NCI-H1105 treated with DMSO at 0.1 percent for 48 hours (cell line): ENCODE measurements at places on chromosomes 3 and 15.

- DNase-seq = no peak
Observed at GRCh38 chr15:89126009-89126408, 37.8 kb downstream of the ABHD2 start.

GRCh38 chr15:81331600-81331999 is 7.7 kb upstream of the STARD5 start:
- no peak for DNase-seq

DNA sequence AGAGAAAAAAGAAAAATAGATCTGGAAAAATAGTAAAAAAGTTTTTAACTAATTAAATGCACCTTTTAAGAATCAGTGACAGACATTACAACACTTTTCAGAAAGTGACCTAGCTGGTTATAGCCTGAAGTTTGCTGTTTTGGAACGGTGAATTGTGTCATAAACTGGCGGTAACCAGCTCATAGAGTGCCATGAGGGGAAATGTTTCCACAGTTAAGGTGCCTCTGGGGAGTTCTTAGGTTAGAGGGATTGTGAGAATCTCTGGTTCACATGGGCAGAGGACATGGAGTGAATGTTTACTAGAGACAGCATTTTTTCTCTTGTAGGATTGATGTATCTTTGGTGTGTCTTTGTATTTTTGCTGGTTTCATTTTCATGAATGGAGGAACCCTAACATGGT is 2.8 kb downstream of the TBC1D23 start:
- no peak for DNase-seq

- DNase-seq = no peak
Observed at GRCh38 chr3:118932822-118933558, 101.7 kb downstream of the IGSF11 start.

- DNase-seq = peak; percentile 99
Observed at GRCh38 chr3:192079098-192079497, 618.1 kb downstream of the PYDC2 start.

DNA sequence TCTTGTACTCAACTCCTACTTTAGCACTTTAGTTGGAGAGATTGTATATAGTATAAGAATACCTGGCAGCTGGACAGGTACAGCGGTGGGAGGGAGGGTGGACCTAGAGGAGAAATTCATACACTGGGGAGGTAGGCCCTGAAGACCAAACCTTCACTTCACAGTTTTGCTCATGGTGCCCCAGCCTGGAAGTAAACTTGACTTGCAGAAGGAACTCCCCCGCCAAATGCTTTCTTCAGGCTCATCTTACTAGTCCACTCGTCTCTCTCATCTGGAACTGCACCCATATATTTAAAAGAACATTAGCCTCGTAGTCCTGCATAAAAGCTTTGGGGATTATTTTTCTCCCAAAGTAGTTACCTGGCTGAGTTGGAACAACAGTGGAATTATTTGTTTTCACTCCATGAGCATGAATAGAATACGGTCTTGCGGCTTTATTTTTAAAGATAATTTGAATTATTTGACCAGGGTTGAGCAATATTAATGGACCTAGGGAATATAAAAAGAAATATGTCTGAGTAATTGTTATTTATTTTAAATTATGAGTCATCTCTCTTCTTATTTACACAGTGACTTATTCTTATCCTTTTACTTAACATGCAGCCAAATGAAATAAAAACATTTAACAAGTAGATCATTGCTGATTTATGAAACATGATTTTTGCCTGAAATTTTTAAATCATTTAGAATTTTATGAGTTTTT is 25.5 kb upstream of the CP start:
- no peak for DNase-seq

DNA sequence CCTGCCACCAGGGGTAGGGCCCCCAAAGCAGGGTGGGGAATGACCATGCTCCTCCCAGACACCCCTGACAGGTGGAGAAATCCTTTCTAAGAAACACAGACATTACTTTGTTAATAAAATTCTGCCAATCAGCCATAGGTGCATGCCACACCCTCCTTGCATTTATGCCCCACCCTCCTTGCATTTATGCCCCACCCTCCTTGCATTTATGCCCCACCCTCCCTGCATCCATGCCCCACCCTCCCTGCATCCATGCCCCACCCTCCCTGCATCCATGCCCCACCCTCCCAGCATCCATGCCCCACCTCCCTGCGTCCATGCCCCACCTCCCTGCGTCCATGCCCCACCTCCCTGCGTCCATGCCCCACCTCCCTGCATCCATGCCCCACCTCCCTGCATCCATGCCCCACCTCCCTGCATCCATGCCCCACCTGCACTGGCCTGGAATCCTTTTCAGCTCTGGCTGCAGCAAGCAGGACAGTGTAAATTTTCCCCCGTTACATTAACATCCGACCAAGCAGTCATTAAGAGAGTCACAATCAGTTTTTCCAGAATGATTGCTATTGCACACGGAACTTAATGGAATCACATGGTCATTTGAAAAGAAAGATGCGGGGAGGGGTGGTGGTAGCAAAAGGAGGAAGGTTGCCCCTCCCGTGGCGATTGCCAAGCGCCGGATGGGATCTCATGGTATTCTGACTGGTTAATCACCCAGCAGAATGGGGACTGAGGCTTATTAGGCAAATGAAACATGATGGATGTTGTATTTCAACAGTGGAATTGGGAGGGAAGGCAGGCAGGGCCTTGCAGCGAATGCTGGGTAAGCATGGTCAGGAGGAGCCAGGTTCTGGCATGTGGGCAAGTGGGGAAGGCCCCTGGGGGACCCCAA is 91.2 kb downstream of the TLE3 start:
- no peak for DNase-seq

GRCh38 chr3:16112910-16113504 is 61.5 kb upstream of the GALNT15 start:
- no peak for DNase-seq

GRCh38 chr3:132623646-132624045 is 26.6 kb downstream of the ACKR4 start:
- DNase-seq = no peak

DNA sequence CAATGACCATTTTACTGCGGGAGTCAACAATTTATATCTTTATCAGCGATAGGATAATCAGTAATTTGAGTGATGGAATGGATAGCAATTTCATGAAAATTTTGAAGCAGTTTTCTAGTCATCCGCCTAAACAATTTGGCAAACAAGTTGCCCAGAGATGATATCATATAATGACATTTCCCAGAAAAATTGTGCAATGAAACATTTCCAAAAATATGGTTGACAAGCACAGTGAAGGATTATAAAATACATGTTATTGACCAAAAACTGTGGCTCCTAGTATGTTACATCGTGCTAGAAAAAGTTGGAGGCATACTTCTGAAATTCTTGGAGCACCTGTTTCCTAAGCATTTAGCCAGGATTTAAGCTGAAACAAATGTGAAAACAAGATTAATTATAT is 145.1 kb downstream of the GHSR start:
- DNase-seq = no peak

- DNase-seq = no peak
Observed at GRCh38 chr3:74920721-74921350, 306.4 kb upstream of the CNTN3 start.

DNA sequence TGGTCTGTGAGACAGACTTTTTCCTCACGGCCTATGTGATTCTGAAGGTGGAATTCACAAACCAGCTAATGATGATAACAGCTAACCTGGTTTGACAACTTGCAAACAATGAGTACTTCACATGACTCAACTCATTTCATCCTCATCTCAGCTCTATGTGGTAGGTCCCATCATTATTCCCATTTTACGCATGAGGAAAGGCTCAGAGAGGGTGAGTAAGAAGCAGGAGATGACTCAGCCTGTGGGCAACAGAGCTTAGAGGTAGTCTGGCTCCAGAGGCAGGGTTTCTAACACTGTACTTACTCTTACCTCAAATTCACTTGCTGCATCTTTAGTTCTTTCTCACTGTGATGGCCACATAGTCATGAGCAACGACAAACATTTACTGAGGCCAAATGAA is 25.8 kb upstream of the PSMD6 start:
- DNase-seq = no peak

GRCh38 chr3:150469931-150470740 is 62.0 kb downstream of the TSC22D2 start:
- DNase-seq = no peak

DNA sequence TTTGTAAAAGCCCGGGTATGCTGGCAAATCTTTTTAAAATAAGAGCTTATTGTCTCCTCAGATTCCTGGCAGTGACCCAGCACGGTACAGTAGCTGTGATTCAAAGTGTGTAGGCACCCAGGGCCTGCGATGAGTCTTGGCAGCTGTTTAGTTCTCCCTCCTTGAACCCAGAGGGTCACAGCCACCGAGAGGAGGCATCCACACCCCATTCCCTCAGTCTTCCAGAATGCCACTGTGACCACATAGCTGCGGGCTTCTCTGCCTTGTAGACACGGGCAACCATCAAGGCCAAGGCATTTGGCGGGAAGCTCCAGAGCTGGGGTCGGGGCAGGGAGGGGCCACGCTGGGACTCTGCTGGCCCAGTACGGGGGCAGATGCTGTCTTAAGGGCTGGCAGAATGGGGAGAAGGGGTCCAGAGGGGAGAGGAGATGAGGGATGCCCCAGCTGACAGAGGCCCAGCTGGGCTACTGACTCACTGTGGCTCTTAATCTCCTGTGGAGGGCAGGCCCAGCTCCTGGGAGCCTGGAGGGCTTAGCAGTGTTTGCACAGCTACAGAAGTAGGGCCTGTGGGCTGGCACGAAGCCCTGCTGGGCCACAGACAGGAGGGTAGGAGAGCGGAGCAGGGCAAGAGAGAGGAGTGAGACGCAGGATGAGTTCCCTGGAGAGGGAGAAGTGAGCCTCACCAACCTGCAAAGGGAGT is 68.8 kb upstream of the DLG1 start:
- DNase-seq = no peak

DNA sequence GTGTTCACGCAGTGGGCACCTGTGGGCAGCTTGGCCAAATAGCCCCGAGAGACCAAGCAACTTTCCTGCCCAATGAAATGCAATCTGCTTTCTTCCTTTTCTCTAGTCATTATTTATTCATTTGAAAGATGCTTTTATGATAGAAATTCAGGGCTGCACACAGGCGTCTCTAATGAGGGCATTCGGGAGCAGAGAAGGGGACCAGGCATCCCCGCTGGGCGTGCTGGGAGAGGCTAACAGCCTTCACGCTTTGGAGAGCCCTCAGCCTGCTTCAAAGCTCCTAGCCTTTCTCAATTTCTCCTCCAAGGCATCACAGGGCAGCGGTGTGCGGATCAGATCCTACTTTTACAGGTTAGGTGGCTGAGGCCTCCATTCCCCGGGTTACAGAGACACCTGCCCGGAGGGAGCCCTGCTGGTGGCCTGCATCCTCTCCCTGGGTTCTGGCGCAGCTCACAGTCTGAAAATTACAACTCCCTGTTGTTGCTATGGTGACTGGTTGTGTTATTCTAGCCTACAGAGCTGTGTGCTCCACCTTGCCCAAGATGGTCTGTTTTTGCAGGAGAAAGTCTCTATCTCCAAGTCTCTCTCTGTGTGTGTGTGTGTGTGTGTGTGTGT is 21.8 kb upstream of the KLF13 start:
- DNase-seq = peak; percentile 41

GRCh38 chr15:56982987-56983386 is 64.5 kb downstream of the TCF12 start:
- no peak for DNase-seq

- no peak for DNase-seq
Observed at GRCh38 chr3:174276826-174277225, 582.3 kb upstream of the NAALADL2 start.

DNA sequence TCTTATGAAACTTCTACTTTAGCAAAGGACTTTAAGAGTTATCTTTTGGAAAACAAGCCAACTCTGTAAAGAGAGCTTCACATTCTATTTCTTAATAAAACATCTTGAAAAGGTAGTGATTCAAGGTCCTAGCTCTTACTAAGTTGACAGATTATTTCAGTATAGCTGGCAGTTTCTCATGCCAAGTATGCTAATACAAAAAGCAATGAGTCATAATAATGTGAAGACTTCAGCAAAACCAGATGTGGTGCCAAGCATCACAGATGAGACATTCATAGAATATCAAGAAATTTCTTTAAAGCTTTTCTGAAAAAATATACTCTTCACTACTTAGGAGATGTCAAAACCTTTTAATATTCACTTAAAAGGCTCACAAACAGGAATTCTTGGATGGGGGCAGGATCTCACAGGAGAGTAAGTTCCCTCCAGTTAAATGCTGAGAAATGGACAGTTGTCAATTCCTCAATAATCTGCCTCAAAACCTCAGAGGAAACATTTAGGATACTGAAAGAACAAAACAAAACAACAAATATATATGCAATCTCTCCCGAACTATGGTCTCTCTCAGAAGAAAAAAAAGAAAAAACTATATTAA is 45.6 kb downstream of the DCBLD2 start:
- no peak for DNase-seq

- DNase-seq = no peak
Observed at GRCh38 chr3:142127941-142128658, 21.2 kb downstream of the TFDP2 start.

GRCh38 chr3:77134769-77135168 is 94.9 kb downstream of the ROBO2 start:
- DNase-seq = no peak

DNA sequence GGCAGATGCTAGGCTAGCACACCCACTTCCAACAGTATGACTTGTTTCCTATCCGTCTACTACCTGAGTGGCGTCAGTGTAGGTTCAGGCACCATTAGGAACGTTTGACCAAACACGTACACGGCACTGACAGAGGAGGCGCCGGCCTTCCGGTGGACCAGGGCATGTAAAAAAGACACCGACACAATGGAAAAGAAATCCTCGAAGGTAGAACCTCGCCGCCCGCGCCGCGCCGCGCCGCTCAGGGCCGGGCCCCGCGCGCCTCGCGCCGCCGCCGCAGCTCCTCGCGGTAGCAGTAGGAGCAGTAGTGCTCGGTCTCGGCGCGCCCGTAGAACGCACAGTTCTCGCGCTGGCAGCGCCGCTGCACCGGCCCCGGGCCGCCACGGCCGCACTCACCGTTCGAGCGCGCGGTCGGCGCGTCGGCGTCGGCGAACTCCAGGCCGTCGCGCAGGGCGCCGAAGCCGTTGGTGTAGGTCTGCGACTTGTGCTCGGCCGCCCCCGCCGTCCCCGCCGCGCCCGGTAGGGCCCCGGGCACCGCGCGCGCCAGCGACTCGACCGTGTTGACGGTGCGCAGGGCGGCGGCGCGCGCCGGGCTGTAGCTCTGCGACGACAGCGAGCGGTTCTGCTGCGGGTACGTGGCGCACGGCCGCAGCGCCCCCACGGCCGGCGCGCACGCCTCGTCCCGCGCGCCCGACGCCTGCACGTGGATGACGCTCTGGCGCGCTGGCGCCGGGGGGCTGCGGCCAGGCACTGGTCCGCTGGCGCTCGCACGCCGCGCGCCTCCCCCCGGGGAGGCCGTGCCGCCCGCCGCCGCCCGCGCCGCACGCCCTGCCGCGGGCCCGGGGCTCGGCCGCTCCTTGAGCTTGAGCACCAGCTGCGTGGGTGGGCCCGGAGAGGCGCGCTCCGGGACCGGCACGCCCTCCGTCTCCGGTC is 156.7 kb downstream of the KLF13 start:
- DNase-seq = no peak

GRCh38 chr15:78951841-78952238 is 7.0 kb upstream of the CTSH start:
- peak; percentile 6 for DNase-seq

- DNase-seq = no peak
Observed at GRCh38 chr15:25378501-25378901, 60.3 kb downstream of the UBE3A start.

- no peak for DNase-seq
Observed at GRCh38 chr3:159923336-159923735, 65.3 kb upstream of the IL12A start.
